GM04503 (cell line): ENCODE measurements at places on chromosomes 4 and X.

- no peak for DNase-seq
Observed at GRCh38 chr4:98423009-98423408, 161.8 kb downstream of the RAP1GDS1 start.

DNA sequence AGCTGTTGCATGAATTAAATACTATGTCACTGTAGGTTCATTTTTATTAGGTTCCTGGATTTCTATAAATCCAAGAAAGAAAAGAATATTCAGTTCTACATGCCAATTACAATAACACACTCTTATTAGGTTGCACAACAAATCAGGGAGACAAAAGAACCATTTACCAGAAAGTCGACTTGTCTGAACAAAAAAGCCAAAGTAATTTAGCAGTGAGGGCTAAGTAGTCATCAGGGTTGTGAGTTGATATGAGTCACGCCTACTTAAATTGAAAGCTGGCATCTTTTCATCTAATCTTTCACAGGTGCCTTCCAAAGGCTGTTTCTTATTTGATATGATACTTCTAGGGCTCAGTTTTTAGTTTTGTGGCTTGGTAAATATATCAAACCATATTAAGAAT, 25.4 kb upstream of the GNRHR start:
- DNase-seq = no peak

- no peak for DNase-seq
Observed at GRCh38 chr4:70749313-70749712, 27.5 kb downstream of the RUFY3 start.

DNA sequence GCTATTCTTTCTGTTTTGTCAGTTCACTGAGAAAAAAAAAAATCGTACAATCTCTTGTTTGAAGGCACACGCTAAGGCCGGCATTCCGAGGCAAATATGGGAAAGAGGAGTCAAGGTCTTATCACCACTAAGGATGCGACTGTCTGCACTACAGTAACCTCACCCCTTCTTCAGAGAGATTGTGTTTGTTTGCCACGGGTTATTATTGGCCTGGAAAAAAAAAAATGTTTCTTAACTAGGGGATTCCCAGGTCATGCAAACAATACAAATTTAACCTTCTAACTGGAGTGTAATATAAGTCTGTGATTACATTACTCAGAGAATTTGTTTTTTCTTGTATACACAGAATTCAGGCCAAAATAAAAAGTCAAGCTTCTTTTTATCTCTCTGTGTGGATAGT, 168.3 kb downstream of the TMA16 start:
- no peak for DNase-seq

GRCh38 chr4:129232589-129233337, 136.8 kb downstream of the C4orf33 start:
- DNase-seq = no peak

- DNase-seq = no peak
Observed at GRCh38 chr4:168045354-168045753, 47.0 kb upstream of the ANXA10 start.

- no peak for DNase-seq
Observed at GRCh38 chrX:155148724-155149537, 67.3 kb upstream of the VBP1 start.

GRCh38 chrX:133587071-133587470, 171.8 kb upstream of the GPC4 start:
- DNase-seq = no peak

- no peak for DNase-seq
Observed at GRCh38 chr4:188374871-188375270, 235.6 kb downstream of the TRIML1 start.

GRCh38 chr4:924107-925096, 7.7 kb downstream of the GAK start:
- no peak for DNase-seq

GRCh38 chrX:14073071-14073470, 43.4 kb upstream of the GEMIN8 start:
- no peak for DNase-seq

DNA sequence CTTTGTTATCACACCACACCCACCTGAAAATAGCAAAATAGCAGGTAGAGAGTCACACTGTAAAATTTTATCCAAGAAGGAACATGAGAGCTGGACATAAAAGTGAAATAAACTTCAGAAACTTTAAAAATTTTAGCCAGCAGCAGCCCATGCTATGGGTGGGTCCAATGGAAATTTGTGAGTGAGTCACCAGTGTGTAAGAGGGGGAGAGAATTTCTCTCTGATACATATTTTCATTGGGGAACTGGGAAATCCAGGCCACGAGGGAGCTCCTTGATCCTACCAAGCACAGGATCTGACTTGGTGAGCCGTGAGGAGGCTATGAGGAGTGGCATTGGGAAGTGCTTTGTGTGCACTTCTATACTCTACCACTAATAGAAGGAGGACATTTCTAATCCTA, 136.3 kb downstream of the FAAH2 start:
- DNase-seq = no peak

- DNase-seq = no peak
Observed at GRCh38 chr4:183424109-183424744, 20.2 kb upstream of the CDKN2AIP start.

- DNase-seq = no peak
Observed at GRCh38 chrX:20230406-20230805, 36.3 kb downstream of the RPS6KA3 start.

DNA sequence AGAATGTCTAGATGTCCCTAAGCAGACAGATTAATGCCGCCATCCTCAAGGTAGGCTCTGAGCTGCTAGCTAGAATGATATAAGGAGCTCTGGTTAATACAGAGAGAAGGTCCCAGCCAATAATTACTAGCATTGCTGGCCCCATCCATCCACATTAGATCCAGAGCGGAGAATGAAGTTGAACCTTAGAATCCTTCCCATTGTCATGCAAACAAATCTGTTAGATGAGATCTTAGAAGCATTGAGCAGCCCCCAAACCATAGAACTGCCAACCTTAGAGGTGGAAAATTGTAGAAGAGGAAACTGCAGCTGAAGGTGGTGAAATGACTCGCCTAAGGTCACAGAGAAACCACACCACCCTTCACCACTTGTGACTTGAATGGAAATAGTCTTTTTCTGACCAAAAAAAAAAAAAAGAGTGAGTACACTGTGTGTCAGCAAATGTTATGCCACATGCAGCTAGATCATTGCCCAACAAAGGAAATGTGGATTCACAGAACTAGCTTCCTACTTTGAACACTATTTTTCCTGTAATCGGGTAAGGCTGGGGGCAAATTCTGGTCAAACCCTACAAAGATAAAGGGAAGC, 162.1 kb downstream of the SMIM20 start:
- no peak for DNase-seq

DNA sequence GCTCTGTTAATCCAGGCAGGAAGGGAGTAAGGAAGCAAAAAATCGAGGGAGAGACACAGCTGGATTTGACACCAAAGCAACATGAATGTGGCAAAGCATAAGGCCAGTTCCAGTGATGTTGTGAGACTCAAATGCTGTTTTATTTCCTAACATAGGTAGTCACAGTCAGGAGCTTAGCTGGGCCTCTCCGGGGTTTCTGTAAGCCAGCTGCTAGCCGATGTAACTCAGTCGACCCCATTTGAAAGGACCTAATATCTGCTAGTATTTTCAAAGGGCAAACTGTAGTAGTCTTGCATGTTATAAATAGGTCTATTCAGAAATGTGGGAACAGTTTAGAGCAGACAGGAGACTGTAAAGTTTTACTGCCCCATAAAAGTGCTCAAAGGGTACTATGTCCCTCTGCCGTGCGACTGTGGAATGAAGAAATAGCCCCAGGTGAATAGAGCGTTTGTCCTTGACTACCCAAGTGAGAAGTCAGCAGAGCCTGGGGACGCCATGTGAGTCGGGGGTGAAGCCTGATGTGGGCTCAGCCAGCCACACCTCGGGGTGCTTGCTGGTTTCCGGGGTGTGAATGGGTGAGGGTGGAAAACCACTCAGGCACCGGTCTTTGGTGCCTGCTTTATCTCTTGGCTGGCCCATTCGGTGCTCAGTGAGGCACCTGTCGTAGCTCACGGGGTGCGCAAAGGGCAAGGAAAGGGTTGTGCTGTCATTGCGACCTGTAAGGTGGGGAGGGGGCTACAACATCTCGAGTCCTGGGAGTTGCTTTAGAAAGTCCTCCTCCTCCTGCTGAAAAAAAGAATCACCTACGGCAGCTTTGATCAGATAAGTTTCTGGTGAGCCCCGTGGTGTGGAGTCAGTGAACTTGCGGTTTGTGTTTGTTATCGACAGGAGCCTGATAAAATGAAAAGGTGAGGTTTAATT, 745 bp downstream of the TRIM2 start:
- no peak for DNase-seq

- DNase-seq = no peak
Observed at GRCh38 chr4:138759554-138759902, 256.1 kb upstream of the NOCT start.

DNA sequence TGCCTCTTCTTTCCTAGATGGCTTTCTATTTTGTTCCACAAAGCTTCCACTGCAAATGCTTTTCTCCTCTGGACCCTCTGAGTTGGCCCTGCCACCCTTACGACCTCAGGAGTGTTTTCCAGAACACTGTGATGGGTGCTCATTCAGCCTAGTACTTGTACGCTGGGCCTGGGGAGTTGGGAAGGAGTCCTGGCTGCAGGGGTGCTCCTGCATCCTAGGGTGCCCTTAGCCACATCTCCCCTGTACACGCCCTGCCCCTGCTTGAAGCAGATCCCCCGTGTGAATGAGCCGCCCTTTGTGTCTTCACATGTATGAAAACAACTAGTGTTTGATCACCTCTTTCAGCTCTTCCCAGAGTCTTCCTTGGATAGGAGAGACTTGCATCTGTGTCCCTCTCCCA, 64.2 kb downstream of the MTMR1 start:
- no peak for DNase-seq

- DNase-seq = peak; percentile 20
Observed at GRCh38 chr4:139099366-139099982, 77.5 kb downstream of the ELF2 start.

DNA sequence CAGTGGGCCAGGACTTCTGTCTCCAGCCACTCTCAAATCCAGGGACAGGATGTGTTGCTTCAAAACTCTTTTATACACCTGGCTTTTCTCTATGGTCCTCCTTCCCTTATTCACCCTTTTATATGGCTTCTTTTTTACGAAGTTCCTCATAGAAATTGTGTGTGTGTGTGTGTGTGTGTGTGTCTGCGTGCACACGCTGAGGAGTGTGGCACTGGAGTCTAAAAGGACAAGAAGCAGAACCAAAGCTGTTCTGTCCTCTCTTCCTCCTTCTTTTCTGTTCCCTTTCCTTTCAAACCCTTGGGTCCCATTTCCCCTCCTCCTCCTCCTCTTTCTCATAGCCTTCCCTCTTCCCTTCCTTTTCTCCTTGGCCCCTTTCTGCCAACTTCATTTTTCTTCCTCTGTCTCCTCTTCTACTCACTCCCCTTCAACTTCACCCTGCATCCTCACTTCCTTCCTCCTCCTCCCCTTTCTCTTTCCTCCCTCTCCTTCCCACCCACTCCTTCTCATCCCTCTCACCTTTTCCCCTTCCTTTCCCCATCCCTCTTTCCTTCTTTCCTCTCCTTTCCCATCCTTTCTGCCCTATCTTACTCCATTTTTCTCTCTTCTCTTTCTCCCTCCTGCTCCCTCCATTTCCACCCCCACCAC, 360.5 kb downstream of the MID1IP1 start:
- DNase-seq = no peak

DNA sequence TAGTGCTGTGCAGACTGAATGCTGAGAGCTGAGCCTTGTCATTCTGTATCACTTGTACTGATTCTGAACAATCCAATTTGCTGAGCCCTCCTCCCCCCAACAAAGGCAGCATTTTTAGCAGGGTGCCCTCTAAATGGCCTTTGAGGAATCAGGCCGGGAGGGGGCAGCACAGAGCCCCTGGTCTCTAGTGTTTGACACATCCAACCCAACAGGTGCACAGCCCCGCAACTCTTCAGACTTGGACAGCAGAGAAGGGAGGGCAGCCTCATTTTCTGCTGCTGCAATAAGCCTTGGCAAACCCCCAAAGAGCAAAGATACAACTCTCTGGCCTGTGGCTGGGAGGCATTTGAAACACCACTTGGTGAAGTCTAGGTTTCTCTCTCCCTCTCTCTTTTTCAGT, 3.4 kb downstream of the ATP1B4 start:
- DNase-seq = no peak
